ENCODE measurements at places on chromosomes 5 and 9.

GRCh38 chr9:23621924-23622323 lies 204.1 kb downstream of the ELAVL2 start:
- DNase-seq = no peak

DNA sequence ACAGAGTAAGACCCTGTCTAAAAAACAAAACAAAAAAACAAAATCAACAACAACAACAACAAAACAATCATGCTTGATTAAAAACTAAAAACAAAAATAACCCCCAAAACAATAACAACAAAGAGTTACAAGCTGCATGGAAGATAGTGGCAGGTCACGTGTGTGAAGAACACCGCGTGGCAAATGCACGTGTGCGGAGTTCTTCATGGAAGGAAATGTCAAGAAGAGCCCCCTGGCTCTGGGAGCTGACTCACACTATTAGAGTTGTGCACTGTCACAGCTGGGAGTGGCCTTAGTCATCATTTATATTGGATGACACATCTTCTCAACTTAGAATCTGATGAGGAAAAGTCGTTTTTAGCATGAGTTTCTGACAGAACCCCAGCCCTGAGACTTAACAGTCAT lies 110.5 kb downstream of the JMY start:
- DNase-seq = no peak

DNA sequence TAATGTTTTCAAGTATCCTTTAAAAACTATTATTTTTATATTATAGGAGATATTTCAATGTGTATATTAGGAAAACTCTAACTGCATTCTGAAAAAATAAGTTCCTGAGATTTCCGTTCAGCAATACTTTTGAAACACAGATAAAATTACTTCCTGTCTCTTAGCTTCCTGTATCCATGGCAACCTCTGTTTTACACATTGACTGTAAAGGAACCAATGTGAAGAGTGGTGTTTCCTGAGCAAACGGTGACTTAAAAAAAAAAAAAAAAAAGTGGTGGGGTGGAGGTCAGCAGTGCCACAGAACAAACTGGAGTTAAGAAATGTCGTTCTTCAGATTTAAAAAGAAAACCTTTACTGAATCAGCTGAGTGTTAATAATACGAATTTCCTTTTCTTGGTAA lies at the start of gene LRRC70:
TSS of gene LRRC70 (plus strand) at position 280 of the 400 bp plus-strand sequence. CDS start 620 bp downstream, outside the sequence.
- DNase-seq = no peak

- no peak for DNase-seq
Measured at GRCh38 chr9:77829420-77829819, 181.3 kb upstream of the GNA14 start.

DNA sequence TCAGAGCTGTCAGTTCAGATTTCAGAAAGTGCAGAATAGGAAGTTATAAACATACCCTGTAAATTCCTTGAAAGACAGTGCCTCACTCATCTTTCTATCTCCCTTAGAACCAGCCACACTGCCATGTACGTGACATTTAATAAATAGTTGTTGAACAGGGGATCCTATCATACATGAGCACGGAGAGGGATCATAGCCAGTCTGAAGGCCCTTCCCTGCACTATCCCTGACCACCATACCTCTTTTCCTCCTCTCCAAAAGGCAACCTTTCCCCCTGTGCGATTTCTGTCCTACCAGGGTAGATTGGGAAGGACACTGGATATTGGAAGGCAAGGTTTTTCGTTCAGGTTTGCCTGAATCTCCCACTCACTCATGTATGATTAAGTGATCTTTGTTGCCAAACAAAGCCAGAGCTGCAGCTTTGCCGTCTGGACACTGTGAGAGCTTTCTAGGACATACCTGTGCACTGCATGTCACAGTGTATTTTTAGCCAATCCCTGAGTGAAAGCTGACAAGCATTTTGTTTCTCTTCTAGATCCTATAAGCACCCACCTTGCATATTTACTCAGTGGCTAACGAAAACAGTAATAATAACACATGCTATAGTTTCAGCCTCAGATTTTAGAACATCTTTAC lies 986.5 kb upstream of the WWC1 start:
- no peak for DNase-seq

DNA sequence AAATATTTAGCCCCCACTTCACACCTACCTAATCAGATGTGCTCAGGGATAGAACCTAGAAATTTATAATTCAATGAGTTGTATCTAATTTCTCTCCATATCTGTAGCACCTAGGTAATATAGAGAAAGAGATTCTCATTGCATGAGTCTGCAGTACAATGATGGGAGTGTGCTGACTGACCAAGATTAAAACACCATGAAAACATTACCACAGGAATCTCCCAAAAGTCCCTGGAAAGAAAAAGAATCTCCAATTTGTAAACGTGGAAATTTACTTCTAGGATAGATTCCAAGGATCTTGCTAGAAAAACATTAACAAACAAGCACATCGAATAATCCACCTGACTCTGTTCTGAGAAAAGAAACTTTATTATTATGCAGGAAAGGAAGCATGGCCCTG lies 45.0 kb upstream of the DMRTA1 start:
- DNase-seq = no peak

DNA sequence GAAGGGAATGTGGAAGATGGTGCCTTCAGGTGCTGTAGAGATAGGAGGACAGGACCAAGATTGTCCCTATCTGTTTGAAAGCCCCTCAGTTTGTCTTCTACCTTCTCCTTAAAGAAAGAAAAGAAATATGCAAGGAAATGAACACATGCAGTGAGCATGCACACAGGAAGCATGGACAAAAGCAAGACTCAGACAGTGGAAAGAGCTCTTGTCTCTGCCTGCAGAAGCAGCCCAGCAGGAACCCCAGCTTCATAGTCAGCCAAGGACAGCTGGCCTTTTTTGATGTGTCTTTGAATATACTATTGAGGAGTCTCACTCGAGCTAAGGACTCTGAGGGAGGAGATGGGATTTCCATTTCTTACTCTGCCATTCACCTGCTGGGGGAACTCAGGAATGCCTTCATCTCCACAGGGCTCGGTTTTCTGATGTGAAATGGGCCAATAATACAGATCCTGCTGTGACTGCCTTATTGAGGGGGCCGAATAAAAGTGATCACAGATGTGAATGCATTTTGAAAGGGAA lies 132.5 kb upstream of the ADRA1B start:
- DNase-seq = no peak

DNA sequence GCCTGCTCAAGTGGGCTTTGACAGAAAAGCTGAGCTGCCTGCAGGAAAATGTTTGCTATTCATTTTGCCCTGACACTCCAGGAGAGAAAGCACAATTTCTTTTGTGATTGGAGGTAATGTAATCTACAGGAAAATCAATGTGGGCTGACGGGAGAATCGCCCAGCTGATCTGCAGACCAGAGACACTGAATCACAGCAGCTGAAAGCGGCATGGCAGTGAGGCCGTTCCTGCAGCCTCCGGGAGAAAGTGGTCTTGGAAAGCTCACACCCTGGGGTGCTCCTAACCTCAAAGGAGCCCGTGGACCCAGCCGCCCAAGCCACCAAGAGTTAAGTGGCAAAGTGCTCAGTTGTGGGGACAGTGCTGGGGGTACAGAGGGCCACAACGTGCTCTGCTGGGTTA lies 593.6 kb downstream of the BNC2 start:
- no peak for DNase-seq

DNA sequence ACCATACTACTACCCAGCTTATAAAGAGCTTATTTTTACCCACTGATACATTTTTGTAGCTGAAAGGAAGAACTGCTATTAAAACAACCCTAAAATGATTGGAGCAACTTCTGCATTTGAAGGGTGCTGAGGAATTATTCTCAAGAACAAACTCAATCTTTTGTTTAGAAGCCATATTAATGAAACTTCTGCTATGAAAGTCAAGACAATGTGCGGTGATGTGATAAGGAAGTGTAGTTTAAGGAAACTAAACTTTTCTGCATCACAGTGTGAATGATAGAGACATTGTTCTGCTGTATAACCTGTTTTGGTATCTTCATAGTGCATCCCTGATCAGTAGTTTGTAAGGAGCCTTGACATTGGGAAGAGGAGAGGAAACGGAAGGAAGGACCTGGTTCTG lies 408.5 kb downstream of the TMEM38B start:
- DNase-seq = no peak

GRCh38 chr5:90899014-90899604 lies 340.5 kb downstream of the ADGRV1 start:
- no peak for DNase-seq

- no peak for DNase-seq
Measured at GRCh38 chr5:16033187-16033925, 146.2 kb downstream of the MARCHF11 start.

- no peak for DNase-seq
Measured at GRCh38 chr9:98362624-98363252, 107.3 kb upstream of the TBC1D2 start.

- DNase-seq = no peak
Measured at GRCh38 chr5:100706776-100707175, 171.6 kb downstream of the FAM174A start.

DNA sequence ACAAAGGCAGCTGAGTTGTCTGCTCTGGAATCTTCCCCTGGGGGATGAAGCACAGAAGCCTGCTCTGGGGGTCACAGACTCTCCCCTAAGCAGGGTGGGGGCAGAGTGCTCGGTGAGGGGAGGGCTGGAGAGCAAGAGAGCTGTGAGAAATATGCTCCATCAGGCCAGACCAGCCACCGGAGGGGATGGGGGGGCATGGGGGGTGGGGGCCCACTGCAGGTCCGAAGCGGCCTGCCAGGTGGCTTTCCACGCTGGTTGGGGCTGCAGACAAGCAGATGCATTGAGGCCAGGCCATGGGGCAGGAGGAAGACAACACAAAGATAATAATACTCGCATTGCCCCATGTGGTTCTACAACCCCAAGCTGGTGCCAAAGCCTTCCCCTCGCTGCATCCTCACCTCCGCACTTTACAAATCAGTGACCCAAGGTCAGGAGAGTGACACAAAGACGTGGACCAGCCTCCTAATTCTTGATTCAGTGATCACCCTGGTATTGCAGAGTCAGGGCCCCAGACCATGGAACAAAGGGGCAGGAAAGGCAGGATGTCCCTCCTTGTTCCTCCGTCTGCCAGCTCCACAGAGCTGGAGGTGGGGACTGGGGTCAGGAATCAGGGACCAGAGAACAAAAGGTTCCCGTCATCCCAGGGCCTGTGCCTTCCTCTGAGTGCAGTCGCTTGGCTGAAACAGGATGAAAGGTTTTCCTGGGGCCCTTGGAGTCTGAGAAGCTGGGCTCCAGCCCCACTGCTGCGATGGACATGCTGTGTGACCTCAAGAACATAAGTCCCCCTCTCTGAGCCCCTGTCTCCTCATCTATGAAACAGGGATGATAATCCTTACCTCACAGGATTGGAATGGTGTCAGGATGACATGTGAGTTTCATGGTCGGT lies 37.2 kb upstream of the GABRP start:
- DNase-seq = no peak

DNA sequence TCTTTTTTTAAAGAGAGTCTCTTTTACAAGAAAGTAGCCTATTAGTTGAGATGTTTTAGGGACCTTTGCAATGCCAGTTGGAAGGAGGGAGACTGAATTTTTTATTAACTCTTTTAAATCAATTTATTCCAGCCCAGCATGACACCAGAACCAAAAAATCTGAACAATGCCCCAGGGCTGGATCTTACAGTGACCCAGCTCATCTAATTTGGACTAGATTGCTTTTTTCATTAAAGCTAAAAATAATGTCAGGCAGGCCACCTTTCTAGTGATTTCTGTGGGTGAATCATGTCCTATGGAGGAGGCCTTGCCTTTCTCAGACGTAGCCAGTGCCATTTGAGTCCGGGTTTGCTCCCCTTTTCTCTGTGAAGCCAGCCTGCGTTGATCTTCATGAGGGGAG lies 38.8 kb downstream of the MAP1B start:
- DNase-seq = no peak

DNA sequence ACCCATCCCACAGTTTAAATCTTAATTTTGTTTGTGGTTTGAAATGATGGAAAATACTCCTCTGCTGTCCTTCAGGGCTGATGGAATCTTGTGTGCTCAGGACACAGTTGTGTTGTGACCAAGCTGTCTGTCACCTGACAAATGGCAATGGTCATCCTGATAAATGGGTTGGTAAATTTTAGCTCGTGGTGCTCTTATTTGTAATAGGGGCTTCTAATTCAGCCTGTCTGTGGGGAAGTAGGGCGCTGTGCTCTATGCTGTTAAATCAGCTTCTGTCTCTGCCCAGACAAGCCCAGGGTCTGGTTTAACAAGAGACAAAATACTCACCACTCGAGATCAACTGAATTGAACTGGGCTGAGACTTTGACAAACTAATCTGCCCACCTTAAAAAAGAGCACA lies 4.5 kb downstream of the LRRTM2 start:
- no peak for DNase-seq

DNA sequence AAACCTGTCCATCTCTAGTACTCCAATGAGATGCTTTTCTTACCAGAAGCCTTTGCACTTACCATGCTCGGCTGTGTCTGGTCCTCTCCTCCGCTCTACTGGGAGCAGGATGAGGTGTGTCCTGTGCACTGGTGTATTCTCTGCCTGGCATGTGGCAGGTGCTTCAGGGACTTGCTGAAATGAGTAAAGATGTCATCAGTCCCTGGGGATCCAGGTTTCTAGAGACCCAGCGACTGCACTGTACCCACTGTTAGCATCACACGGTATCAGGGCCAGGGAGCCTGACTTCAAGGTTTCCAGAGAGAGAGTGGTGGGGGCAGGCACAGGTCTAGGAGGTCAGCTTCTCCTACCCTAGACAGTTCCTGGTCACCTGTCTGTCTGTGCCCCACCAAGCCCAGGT lies 10.5 kb downstream of the PTTG1 start:
- DNase-seq = no peak

GRCh38 chr9:132069046-132069898 lies 10.4 kb downstream of the MED27 start:
- no peak for DNase-seq

DNA sequence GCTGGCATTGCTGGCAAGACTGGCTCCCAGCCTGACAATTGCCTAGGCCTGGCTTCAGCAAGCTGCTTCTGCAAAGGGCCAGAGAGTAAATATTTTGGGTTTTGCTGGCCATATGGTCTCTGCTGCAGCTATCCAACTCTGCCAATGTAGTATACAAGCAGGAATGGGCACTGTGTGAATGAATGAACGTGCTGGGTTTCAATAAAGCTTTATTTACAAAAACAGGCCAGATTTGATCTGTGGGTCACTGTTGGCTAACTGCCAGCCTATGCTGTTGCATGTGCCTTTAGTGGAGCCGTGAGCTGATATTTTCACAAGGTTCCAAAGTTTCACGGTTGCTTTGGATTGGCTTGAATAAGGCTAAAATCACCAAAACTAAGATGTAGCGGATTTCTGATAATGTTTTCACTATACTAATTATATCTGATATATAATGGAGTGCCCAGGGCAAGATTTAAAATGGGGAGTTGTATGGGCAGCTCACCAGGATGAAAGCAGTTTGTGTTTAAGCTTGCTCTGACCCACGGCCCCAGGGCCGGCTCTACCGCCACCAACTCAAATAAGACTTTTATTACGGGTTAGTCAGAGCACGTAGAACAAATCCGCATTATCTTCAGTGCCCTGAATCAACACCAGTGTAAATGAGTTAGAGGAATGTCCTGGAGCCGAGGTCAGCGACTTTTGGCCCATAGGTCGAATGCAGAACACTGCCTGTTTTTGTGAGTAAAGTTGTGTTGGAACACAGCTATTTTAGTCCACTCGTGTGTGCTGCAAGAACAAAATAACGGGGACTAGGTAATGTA lies 98.6 kb upstream of the DAP start:
- DNase-seq = no peak

All from stimulated activated CD8-positive, alpha-beta memory T cell treated with anti-CD3 and anti-CD28 coated beads, Interleukin-2, amount 100 ng/mL, for 1 hour (primary cell).